Activated CD4-positive, alpha-beta T cell treated with anti-CD3 and anti-CD28 coated beads, Interleukin-2, amount 50 U/mL, for 1 hour (primary cell): ENCODE measurements at places on chromosomes 3 and 15.

DNA sequence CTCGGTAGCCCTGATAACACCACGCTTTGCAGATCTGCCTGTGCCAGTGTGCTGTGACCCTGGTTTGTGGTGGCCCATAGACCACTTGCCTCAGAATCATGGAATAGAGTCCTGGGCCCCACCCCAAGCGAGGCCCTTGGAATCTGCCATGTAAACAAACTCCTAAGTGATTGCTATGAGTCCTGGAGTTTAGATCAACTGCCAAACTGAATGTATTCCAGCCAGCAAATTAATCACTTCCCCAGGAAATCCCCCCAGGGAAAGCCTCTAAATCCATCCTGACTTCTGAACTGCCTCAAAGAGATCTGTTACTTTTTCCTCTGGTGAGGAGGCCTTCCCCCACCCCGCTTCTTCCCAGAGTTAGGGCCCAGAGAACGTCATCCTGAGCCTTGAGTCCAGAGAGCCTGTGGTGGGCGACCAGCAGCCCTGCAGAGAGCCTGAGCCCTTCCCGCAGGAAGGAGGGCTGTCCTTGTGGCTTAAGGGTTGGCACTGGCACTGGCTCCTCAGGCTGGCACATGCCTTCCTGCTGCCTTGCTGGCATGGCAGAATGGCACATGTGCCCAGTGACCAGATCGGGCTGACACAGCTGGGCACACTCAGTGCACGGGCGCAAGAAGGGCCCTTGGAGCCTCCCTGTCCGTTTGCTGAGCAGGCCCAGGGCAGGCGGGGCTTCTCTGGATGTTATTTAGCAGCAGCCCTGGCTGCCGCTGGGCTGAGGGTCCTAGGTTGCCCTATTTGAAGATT, 50.6 kb upstream of the PLXNA1 start:
- DNase-seq: no peak

- no peak for DNase-seq
These were observed 25.4 kb downstream of the DYNC1LI1 start for GRCh38 chr3:32545305-32545704.

- DNase-seq: no peak
These were observed 12.4 kb downstream of the NKTR start for GRCh38 chr3:42612928-42613327.

DNA sequence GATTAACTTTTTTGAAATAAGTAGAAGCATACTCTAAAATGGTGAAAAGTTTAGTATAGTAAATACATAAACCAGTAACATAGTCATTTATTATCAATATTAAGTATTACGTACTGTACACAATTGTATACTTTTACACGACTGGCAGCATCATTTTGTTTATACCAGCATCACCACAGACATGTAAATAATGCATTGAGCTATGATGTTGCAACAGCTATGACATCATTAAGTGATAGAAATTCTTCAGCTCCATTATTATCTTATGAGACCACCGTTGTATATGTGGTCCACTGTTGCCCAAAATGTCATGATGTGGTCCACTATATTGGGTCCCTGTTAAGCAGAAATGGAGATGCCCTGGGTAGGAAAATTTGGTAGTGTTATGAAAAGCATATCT, 51.3 kb downstream of the DRD3 start:
- no peak for DNase-seq

DNA sequence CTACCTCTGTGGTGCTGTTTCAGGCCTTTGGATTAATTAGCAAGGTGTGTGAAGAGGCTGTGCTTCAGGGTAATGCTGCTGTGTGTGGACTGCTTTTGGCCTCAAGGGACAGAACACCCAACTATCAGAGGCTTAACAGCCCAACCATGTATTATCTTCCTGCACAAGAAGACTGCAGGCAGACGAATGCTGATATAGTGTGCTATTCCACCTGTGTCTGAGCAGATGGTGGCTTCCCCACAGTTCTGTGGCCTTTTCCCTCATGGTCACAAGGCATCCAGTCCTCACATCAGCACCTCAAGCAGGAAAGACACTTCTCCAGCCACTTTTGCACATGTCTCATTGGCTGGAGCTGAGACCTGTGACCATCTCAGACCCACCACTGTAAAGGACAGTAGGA, 76.6 kb downstream of the CHCHD6 start:
- DNase-seq: no peak

GRCh38 chr15:76195506-76196268, 115.6 kb downstream of the ETFA start:
- no peak for DNase-seq

DNA sequence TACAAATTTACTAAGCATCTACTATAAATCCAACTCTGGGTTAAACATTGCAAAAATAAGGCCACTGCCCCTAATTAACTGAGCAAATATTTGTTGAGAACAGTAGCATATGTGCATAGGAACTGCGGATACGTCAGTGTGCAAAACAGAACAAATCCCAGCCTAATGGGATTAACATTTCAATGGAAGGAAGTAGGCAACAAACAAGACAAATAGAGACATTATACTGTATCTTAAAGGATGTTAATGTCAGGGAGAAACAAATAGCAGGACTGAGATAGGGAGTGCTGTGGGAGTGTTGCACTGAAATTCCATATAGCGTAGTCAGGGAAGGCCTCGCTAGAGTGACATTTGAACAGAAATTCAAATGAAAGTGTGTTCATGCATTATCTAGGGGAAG, 89.7 kb upstream of the KCNAB1 start:
- DNase-seq: no peak

DNA sequence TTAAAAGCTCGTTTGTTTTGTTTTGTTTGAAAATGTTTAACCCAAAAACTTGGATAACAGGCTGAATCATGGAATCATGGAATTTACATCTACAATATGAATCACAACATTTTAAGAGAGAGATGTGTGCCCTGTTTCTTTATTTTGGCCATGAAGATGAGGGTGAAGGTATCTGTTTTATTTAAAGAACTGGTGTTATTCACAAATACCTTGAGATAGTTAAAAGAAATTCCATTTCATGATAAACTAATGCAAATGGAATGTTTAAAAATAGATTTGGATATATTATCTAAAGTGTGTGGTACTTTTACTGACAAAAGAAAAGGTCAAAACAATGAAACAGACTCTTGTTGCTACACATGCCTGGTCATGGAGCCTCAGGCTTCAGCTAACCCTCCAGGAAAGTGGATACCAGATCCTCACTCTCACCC, 486.0 kb upstream of the CFAP20DC start:
- DNase-seq: no peak

DNA sequence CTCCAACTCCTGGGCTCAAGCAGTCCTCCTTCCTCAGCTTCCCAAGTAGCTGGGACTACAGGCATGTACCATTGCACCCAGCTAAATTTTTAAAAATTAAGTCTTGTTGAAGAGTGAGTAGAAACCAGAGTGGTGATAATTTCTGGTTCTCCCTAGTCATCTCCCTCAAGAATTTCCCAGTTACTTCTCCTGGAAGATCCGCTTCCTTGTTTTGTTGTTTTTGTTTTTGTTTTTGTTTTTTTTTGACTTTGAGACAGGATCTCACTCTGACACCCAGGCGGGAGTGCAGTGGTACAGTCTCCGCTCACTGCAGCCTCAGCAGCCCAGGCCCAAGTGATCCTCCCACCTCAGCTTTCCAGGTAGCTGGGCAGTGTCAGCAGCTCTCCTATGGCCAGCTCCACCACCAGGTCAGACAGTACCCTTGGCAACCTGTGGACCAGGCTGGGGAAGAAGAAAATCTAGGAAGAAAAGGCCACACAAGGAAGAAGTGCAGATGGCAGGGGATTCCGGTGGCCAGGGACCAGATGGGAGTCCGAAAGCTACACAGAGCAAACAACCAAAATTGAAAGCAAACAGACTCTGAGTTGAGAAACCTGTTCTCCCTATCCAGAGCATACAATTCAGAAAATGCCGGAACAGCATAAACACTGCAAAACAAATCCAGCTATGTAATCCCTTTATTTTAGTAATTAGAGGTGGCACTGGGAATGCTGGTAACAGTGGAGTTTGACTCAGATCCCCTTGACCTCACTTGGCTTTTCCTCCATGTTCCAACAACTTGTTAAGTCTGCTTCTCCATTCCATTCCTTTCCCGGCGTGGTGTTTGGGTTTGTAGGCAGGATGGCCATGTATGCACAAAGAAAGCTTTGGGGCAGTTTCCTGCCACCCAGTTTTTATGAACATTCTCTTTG, 266.6 kb upstream of the CTDSPL start:
- no peak for DNase-seq
